Immature natural killer cell (primary cell): ENCODE measurements at places on chromosomes 1 and 21. TPM values are rescaled to one million over a fixed set of nuclear protein-coding genes. Genes with fewer than 3 reads are reported as not detected.

DNA sequence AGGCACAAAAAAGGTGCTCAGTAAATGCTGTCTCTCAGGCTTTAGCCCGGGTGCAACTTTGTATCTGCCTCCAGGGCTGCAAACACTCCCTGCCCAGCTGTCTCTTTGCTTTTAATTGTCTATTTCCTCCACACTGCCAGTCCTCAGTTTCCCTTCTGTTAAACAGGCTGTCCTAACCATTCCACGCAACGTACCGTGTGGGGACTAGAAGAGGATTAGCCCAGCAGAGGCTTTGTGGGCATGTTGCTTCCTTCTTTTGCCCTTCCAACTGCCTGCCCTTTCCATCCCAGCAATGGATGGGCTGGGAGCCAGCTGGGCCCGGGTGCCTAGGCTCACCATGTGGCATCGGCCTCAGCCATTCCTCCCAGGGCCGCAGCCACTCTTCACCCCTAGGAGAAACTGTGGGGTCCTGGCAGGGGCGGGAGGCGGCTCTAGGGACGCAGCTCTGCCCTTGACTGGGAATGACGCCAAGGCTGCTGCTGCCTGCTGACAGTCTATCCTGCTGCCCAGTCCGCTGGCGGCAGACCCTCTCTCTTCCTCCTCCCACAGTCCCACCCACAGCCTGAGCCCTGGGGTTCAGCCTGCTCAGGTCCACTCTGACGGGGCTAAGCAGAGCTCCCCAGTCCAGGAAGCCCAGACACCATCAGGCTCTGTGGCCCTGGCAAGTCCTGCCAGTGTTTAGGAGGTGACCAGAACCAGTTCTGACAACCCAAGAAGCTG is 40.6 kb upstream of the LRP8 start:
- no peaks in the 10 kb centered on the region for H3K36me3 ChIP-seq
- no peak for DNase-seq
- peak overlapping the region; percentile 18 for H3K4me3 ChIP-seq

CCDC190 gene
- polyA plus RNA-seq: not detected

FAM43B gene
- not detected for polyA plus RNA-seq

EXOC8 gene
- polyA plus RNA-seq: 2.0 TPM

- H3K4me1 ChIP-seq: peaks cover 37% of the 10 kb centered on the region
- H3K27me3 ChIP-seq: peaks cover 8% of the 10 kb centered on the region
- DNase-seq: no peak
- H3K27ac ChIP-seq: peak overlapping the region; percentile 94
Measured at GRCh38 chr21:34072145-34073031, 990 bp upstream of the MRPS6 start.

GRCh38 chr1:245025525-245025924 is 129.3 kb upstream of the KIF26B start:
- H3K4me3 ChIP-seq: no peak overlapping the region
- no peak overlapping the region for H3K27ac ChIP-seq
- peaks cover 14% of the 10 kb centered on the region for H3K4me1 ChIP-seq
- H3K36me3 ChIP-seq: no peaks in the 10 kb centered on the region
- H3K27me3 ChIP-seq: peaks cover 1% of the 10 kb centered on the region

DNA sequence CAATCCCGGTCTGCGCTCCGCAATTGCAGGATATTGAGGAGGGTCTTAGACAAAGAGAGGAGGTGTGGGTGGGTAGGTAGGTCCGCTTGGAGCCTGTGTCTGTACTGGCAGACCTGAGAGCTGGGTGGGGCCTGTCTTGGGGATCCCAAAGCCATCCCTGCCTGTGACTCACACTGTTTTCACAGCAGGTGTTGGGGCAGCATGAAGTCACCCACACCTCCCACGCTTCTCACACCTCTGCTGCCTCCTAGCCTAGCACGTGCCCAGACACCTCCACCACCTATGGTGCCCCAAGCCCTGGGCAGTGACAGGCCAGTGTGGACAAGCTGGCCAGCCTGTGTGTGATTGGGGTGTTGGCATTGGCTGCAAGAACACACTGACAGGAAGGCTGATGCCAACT is 65.7 kb upstream of the ECE1 start:
- no peaks in the 10 kb centered on the region for H3K27me3 ChIP-seq
- no peaks in the 10 kb centered on the region for H3K4me1 ChIP-seq
- H3K27ac ChIP-seq: no peak overlapping the region
- no peak for DNase-seq

ABCA4 gene
- not detected for polyA plus RNA-seq

MSH4 gene
- polyA plus RNA-seq: not detected

- peaks cover 7% of the 10 kb centered on the region for H3K27me3 ChIP-seq
- no peak overlapping the region for H3K27ac ChIP-seq
- peak overlapping the region; percentile 9 for H3K4me3 ChIP-seq
- peaks cover 15% of the 10 kb centered on the region for H3K4me1 ChIP-seq
Measured at GRCh38 chr1:180912211-180912800, 391 bp upstream of the KIAA1614 start.

ST6GALNAC3 gene
- polyA plus RNA-seq: not detected

GRCh38 chr21:23955135-23955843 is 1652.0 kb downstream of the MRPL39 start:
- DNase-seq: no peak
- peak overlapping the region; percentile 8 for H3K4me3 ChIP-seq
- H3K27ac ChIP-seq: no peak overlapping the region

GRCh38 chr1:200038325-200038980 is 10.9 kb downstream of the NR5A2 start:
- H3K4me3 ChIP-seq: no peak overlapping the region
- peaks cover 53% of the 10 kb centered on the region for H3K27me3 ChIP-seq
- no peaks in the 10 kb centered on the region for H3K36me3 ChIP-seq

GRCh38 chr1:247825362-247825761 is 1.4 kb upstream of the OR14A16 start:
- H3K4me1 ChIP-seq: no peaks in the 10 kb centered on the region
- no peak overlapping the region for H3K4me3 ChIP-seq
- DNase-seq: no peak
- H3K27me3 ChIP-seq: peaks cover 1% of the 10 kb centered on the region
- no peak overlapping the region for H3K27ac ChIP-seq
- H3K36me3 ChIP-seq: no peaks in the 10 kb centered on the region

BECN2 gene
- polyA plus RNA-seq: not detected

- H3K36me3 ChIP-seq: no peaks in the 10 kb centered on the region
- H3K27ac ChIP-seq: no peak overlapping the region
- DNase-seq: no peak
- H3K4me1 ChIP-seq: no peaks in the 10 kb centered on the region
- peaks cover 6% of the 10 kb centered on the region for H3K27me3 ChIP-seq
Measured at GRCh38 chr21:38039369-38039768, 123.1 kb upstream of the KCNJ6 start.

DNA sequence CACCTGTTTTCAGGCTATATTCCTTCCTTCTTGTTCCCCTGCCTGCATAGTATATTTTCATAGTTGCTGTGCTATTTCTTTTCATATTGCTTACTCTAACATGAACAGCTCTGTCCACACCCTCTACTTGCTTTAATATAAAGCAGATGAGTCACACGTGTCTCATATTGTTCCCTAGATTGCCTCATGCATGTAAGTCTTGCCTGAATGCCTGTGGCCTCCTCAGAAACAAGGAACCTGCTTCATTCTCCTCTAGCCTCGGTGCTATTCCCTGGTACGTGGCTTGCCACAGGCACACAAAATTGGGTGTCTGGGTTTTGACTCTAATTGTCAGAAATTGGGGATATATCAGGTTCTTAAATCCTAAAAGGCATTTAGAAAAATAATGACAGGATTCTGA is 16.5 kb upstream of the PKP1 start:
- no peaks in the 10 kb centered on the region for H3K36me3 ChIP-seq
- no peak overlapping the region for H3K4me3 ChIP-seq
- H3K27me3 ChIP-seq: peaks cover 5% of the 10 kb centered on the region
- DNase-seq: no peak
- no peaks in the 10 kb centered on the region for H3K4me1 ChIP-seq
- no peak overlapping the region for H3K27ac ChIP-seq
